BJ (cell line): ENCODE measurements at places on chromosomes 13 and 19. TPM values are rescaled to one million over a fixed set of nuclear protein-coding genes. Genes with fewer than 3 reads are reported as not detected.
A peak's percentile ranks its signal among the peaks of the same experiment; 100 is the strongest.

The JUNB gene
- polyA plus RNA-seq = 36.8 and 49.4 TPM in 2 replicates

The ICAM4 gene
- polyA plus RNA-seq = 1.1 and 1.5 TPM in 2 replicates

The RFXAP gene
- polyA plus RNA-seq = 1.7 and 3.3 TPM in 2 replicates

The CBY2 gene
- not detected in 2 replicates for polyA plus RNA-seq

The ETV2 gene
- 0.47 and 0.54 TPM in 2 replicates for polyA plus RNA-seq

The FCHO1 gene
- 0.47 and 0.48 TPM in 2 replicates for polyA plus RNA-seq

The IGSF23 gene
- 0.21 and 0.51 TPM in 2 replicates for polyA plus RNA-seq

The KLK14 gene
- 0.06 TPM in 1 of 2 replicates, not detected in the other for polyA plus RNA-seq

The ERICH4 gene
- not detected in 2 replicates for polyA plus RNA-seq

The RFPL4A gene
- polyA plus RNA-seq = not detected in 2 replicates

The LILRA1 gene
- polyA plus RNA-seq = not detected in 2 replicates

The RGL3 gene
- 1.4 and 2.3 TPM in 2 replicates for polyA plus RNA-seq

The FGF21 gene
- not detected in 2 replicates for polyA plus RNA-seq

The EDNRB gene
- not detected in 2 replicates for polyA plus RNA-seq

GRCh38 chr19:47752440-47753211, 7.3 kb downstream of the NOP53 start:
- no peak for DNase-seq

- DNase-seq = no peak
These were observed 42.3 kb downstream of the DEDD2 start for GRCh38 chr19:42174958-42175734.

DNA sequence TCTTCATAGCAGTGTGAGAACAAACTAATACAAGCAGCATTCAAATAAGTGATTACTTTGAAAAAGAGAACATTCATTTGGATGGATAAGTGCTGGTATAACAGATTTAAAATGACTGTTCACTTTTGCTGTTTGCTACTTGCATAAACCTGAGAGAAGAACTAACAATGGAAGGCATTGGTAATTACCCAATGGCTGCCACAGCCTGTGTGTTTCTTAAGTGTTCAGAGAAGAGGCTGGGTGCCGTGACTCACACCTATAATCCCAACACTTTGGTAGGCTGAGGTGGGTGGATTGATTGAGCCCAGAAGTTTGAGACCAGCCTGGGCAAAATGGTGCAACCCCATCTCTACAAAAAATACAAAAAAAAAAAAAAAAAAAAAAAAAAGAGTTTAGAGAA, 4.9 kb upstream of the TEX26 start:
- DNase-seq = no peak

DNA sequence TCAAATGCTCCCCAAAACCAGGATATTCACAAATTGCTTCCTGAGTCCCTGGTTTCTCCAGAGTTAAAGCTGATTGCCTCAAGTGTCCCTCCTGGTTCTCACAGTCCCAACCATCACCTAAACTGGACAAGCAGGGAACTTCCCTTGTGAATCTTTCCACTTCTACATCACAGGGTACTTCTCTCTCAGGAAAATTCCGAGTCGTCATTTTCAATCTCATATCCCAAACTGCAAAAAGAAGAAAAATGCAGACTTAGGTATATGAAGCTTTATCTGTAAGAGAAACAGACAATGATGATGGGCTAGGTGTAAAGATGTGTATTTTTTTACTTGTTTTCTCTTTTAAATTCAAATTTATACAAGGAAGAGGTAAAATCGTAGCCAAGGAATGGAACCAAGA, 21.3 kb downstream of the ZNF329 start:
- DNase-seq = no peak

DNA sequence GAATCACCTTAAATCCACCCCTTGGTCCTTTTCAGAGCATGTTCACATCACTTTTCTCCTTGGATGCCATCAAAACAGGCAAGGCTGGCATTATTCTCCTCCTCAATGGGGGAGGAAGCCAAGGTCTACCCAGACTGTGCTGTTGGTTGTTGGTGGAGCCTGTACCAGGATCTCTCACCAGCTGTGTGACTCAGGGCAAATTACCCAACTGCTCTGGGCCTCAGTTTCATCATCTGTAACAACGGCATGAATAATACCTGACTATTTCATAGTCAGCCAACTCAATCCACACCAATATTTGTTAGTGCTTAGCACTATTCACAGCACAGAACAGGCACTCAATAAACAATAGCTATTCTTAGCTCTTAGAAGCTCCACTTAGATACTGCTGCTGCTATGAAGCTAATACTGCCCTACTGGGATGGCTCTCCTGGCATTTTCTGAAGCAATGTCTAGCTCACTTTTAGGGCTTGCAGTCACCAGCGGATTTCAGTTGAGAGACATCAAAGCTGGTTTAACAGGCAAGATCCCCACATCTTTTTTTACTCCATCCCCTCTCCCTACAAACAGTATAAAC, 116.9 kb downstream of the CCNA1 start:
- DNase-seq = no peak

DNA sequence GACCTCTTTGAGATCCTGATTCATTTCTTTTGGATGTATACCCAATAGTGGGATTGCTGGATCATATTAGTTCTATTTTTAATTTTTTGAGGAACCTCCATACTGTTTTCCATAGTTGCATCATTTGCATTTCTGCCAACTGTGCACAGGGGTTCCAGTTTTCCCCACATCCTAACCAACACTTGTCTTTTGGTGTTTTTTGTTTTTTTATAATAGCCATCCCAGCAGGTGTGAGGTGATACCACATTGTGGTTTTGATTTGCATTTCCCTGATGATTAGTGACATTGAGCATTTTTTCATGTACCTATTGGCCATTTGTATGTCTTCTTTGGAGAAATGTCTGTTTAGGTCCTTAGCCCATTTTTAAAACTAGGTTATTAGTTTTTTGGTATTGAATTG, 18.8 kb upstream of the GPR183 start:
- no peak for DNase-seq

DNA sequence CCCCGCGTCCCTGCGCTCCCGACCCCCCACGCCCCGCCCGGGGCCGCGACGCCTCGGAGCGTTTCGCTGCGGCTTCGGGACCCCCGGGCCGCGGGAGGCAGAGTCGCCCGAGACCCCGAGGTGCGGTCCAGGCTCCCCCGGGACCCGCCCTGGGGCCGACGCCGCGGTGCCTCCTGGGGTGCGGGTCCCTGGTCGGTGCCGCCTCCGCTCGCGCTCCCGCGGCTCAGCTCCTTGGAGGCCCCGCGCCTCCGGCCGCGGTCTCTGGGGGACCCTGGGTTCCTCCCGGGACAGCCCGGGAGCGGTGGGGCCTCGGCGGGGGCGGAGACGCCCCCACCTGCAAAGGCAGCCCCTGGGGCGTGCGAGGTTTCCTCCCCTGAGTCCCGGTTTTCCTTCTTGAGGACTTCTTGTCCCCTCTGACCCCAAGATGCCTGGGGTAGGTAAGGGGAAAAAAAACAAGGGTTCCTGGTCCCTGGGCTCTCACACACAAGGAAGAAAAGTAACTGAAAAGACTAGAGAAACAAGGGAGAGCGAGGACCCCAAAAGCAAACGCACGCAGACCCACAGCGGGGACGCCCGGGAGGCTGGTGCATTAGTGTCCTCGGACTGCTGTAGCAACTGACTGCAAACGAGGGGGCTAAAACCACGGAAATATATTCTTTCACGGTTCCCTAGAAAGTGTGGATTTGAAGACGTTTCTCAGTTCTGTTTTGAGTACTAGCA, 740 bp downstream of the ZNF555 start:
- no peak for DNase-seq

GRCh38 chr13:24649688-24650043, 30.5 kb upstream of the ATP12A start:
- DNase-seq = no peak

GRCh38 chr19:8610041-8610935, at the start of gene ADAMTS10:
ADAMTS10 (minus strand) TSS chr19:8610715; CDS start chr19:8605710, 5,005 bp downstream.
- DNase-seq = no peak

- no peak for DNase-seq
These were observed 21.6 kb upstream of the SEMA6B start for GRCh38 chr19:4580961-4581665.

- DNase-seq = peak; percentile 47
These were observed 268.8 kb downstream of the DLEU7 start for GRCh38 chr13:50574731-50575130.

GRCh38 chr19:11425719-11426457, 6.8 kb upstream of the RGL3 start:
- no peak for DNase-seq

DNA sequence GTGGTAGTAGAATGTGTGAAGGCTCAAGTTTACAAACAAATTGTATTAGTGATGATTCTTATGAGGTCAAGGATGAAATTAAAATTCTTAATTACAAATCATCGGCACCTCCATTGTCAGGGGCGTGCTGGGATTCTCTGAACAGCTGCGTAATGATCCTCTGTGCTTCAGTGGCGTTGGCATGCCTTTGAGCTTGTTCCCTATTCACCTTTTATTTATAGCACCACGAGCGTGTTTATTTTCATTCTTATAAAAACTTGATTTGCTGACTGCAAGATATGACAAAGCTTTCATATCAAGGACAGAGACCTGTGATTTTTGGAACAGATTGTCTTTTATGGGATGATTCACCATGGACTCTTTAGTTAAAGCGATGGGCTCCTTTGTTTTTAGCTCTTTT, 18.2 kb upstream of the UBL3 start:
- DNase-seq = no peak

DNA sequence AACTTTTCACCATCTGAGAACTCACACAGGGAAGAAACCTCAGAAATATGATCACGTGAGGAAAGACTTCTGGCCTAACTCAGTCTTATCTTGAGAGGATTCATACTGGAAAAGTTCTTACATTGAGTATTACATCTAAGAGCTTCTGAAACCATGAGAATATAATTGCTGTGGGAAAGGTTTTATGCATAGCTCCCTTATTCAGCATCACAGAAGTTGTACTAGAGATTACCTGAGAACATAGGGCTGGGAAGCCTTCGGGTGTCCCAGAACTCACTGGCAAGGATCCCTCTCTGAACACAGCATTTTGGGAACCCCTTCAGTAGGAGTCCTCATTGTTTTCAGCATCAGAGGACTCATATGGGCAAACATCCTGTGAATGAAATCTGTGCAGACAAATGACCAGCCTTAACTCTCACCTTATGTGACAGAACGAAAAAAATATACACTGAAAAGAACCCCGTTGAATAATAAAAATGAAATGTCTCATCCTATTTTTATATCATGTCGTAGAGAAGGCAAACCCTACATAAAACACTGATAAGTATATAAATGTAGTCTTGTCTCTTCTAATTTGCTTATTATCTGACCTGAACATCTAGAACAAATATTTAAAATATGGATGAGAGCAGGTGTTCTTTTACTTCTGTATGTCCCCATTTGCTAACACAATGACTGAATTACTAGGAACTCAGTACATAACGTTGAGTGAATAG, 14.2 kb downstream of the ZNF274 start:
- no peak for DNase-seq

DNA sequence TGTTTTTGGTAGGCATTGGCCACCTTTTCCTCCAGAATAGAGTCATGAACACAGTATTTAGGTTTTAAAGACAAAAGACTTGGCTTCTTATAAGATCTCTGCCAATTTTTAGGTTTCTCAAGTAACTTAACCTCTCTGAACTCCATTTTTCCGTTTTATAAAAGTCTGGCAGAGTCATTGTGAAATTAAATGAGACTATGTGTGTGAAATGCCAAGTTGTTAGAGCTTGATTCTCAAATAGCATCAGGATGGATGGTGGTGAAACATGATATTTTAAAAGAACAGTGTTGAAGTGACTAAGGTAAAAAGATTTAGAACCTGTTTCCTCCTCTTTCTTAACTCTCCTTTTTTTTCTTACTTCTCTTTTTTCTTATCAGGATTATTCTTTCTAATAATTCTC, 617.7 kb upstream of the SLITRK1 start:
- DNase-seq = peak; percentile 1

DNA sequence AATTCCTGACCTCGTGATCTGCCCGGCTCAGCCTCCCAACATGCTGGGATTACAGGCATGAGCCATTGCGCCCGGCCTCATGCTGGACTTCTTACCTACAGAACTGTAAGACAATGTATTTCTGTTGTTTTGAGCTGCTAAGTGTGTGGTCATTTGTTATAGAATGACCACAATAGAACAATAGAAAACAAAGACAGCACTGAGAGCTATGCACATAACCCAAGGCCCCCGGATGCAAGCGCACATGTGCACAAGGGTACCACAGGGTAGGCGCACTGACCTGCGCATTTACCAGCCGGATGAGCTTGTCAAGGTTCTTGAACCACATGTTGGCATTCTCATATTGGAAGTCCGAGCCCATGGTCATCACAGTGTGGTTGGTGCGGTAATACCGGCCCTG, 5.6 kb downstream of the MAN2B1 start:
- DNase-seq = no peak

- DNase-seq = no peak
These were observed 20.1 kb downstream of the PLEKHF1 start for GRCh38 chr19:29685326-29685725.

DNA sequence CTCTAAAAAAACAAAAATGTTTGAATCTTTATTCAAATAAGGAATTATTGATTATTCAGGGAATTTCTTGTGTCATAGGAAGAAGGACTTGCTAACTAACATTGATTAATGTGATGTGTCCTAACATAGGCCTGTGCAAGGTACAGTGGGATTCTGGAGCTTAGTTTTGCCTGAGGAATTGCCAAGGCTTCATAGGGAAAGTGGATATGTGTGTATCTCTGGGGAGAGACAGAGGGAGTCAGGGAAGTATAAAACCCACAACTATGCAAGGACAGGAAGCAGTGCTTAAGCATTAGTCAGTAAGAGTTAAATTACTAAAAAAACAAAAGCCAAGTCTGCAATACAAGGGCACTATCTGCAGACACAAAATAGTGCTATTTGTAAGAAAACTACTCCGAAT, 59.6 kb downstream of the WDFY2 start:
- DNase-seq = peak; percentile 64

- no peak for DNase-seq
These were observed 6.2 kb downstream of the MYO1F start for GRCh38 chr19:8571006-8571411.

GRCh38 chr13:114146173-114146572, 13.8 kb upstream of the RASA3 start:
- DNase-seq = no peak

DNA sequence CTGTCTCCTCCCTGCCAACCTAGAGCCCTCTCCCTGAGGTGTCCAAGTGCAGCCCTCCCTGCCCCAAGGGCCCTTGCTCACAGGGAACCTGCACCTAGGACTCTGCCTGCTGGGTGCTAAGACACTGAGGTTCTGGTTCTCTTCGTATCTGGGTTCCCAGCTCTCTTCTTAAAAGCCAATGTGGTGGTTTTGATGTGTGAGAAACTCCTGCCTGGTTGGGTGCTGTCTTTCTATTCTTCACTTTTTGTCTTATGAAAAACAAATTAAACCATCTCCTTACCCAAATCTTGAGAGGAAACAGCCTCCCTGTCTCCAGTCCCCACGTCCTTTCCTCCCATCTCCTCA, 4.3 kb upstream of the KMT2B start:
- DNase-seq = no peak
